ENCODE measurements at places on chromosomes 2 and 18.

- DNase-seq, result peak; percentile 62
Measured at GRCh38 chr2:10614939-10615338, 74.8 kb downstream of the NOL10 start.

- no peak for DNase-seq
Measured at GRCh38 chr2:184904991-184905390, 306.7 kb downstream of the ZNF804A start.

DNA sequence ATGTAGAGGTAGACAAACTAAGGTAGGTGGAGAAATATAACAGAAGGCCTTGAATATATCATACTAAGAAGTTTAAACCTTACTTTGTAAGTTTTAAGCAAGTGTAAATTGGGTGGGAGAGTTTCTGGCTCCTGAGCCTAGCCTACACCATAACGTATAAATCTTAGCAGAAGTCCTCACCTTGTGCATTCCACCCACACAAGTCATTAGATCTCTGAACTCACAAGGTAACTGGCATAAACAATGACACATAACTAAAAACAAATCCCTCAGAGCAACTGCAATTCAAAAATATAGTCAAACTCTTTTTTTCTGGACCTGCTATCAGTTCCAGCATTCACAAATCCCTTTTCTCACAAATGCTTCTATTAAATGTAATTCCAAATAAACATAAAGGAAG lies 9.4 kb downstream of the REV1 start:
- no peak for DNase-seq

DNA sequence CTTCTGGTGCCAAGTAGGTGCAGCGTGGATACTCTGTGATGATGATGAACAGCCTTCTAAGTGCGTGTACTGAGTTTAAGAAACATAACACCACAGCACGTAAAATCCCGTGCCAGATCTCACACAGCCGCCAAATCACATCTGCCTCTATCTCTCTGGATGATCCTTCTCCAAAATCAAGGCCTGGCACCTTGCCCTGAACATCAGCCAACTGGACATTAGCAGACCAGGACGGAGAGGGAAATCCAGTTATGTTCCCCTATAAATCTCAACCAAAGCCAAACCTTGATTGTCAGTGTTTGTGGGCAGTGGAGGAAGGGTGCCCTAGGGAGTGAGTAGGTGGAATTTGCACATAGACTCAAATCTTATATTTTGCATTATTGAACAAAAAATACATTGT lies 164.3 kb downstream of the MIB1 start:
- DNase-seq, result no peak

GRCh38 chr18:11387880-11388279 lies 221.5 kb upstream of the SLC35G4 start:
- peak; percentile 22 for DNase-seq

Measured in fibroblast of villous mesenchyme (primary cell).